Activated CD4-positive, alpha-beta T cell treated with anti-CD3 and anti-CD28 coated beads for 4 hours (primary cell): ENCODE measurements at places on chromosomes 2 and 18.

- no peak for DNase-seq
Observed at GRCh38 chr2:10873790-10874437, 37.8 kb upstream of the KCNF1 start.

GRCh38 chr2:42223067-42223854 is 54.1 kb downstream of the EML4 start:
- DNase-seq = no peak

- DNase-seq = no peak
Observed at GRCh38 chr2:120465012-120465700, 119.2 kb downstream of the INHBB start.

- DNase-seq = no peak
Observed at GRCh38 chr2:45273412-45274249, 264.4 kb upstream of the SIX2 start.

DNA sequence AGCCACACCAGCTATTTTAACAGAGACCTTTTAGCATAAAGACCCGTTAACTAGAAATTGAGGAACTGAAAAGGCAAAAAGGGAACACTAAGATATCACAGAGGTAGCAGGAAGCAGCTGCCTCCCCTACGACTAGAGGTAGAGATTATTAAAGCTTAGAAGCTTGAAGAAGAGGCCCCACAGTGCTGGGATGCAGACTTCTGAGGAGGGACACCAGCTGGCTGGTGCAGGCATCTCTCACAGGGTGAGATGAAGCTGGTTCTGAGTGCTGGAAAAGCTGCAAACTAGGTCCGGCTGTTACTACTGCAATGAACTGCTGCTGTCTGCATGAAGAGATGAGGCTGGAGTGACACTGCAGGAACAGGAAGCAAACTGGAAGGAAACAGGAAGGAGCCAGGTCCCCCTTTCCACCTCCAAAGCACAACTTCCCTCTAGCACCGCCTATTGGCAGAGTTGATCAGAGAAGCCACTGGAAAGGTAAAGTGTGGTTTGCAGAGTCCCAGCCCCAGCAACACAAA is 61.2 kb upstream of the MRPS9 start:
- no peak for DNase-seq

GRCh38 chr2:188695953-188696352 is 278.2 kb upstream of the COL3A1 start:
- no peak for DNase-seq

DNA sequence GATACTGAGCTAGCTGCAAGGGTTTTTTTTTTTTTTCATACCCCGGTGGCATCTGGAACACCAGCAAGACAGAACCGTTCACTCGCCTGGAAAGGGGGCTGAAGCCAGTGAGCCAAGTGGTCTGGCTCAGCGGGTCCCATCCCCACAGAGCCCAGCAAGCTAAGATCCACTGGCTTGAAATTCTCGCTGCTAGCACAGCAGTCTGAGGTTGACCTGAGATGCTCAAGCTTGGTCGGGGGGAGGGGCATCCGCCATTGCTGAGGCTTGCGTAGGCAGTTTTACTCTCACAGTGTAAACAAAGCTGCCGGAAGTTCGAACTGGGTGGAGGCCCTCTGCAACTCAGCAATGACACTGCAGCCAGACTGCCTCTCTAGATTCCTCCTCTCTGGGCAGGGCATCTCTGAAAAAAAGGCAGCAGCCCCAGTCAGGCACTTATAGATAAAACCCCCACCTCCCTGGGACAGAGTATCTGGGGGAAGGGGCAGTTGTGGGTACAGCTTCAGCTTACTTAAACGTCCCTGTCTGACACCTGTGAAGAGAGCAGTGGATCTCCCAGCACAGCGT is 5.1 kb upstream of the MIB1 start:
- DNase-seq = peak; percentile 33

GRCh38 chr18:48113691-48114090 is 183.2 kb upstream of the SMAD2 start:
- DNase-seq = no peak

DNA sequence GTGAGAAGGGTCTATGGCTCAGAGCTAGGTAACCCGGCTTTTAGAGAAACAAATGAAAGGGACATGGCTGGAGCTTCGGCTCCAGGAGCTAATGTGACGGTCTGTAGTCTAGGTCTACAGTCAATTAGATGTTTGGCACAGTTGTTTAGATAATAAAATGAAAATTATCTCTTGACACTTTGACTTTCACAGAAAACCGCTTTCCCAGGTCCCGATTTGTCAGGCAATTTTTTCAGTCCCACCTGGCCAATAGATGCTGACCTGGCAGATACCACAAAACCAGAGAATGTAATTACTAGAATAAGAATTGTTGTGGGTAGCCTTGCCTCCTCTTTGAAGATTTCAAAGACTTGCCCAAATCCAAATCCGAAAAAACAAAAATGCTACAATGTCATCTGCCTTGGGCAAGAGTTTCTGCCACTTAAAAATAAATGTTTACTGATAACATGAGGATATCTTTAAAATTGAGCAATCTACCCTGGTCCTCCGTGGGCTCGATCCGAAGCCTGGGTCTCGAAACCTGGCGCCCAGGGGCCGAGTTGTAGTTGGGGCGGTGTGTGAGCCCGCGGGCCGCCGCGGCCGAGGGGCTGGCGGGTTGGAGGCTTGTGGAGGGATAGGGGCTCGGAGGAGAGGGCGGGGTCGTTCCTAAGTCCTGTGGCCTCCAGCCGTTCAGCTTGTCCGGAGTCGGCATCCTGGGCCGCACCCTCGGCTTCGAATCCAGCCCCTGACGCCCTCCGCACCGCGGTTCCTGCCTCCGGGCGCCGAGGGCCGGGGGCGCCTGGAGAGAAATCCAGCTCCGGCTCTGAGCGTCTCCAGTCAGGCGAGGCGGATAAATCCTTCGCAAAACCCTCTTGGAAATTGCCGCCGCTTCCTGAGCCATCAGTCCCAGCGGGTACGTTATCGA is 2.3 kb downstream of the EMX1 start:
- DNase-seq = no peak

GRCh38 chr2:128359841-128360240 is 41.2 kb upstream of the HS6ST1 start:
- no peak for DNase-seq

DNA sequence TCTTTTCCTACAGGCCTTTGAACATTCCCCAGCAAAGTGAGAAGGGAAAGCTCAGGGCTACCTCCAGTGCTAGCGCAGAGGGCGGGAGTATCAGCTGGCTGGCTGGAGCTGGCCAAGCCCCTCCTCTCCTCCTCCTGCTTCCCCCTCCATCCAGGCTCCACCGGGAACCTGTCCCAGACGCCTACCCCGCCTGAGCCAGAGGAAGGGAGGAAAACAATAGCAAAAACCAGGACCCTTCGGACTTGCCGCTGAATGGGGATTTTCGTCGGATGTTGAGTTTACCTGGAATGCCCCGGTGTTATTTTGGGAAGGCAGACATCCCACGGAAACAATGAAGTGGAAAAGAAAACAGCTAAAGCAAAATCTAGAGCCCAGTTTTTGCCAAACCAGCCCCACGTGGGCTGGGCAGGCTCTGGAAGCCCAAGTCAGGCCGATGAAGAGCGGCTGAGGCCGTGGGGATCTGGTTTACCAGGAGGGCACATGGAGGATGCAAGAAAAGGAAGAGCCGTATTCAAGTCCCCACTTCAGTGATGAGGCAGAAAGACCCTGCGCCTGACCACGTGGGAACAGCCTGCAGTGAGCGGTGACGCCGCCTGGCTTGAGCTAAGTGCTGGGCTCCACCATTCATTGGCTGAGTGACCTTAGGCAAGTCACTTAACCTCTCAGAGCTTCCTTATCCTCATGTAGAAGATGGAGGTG is 100.4 kb upstream of the LCLAT1 start:
- no peak for DNase-seq

GRCh38 chr18:23560186-23560585 is 26.1 kb downstream of the NPC1 start:
- DNase-seq = no peak

- no peak for DNase-seq
Observed at GRCh38 chr2:163665817-163666216, 70.0 kb downstream of the FIGN start.

DNA sequence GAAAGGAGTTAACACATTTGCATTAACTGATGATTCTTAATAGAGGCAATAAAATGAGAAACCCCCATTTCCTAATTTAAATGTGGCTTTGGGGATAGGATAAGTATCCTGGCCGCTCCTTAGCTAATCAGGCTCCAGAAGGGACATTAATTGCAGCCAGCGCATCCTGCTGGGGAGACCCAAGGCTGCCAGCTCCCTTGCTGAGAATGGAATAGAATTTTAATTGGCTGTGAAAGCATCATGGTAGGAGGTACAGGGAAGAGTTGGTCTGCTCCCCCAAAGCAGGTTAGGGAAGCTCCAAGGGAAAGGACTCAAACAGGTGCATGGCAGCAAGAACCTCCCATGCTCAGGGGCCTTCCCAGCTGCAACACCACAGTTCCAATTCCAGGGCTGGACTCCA is 71.4 kb downstream of the MARCHF4 start:
- no peak for DNase-seq

- DNase-seq = no peak
Observed at GRCh38 chr2:189287982-189288521, 108.5 kb upstream of the COL5A2 start.

- DNase-seq = no peak
Observed at GRCh38 chr2:29307519-29307918, 192.3 kb downstream of the CLIP4 start.

DNA sequence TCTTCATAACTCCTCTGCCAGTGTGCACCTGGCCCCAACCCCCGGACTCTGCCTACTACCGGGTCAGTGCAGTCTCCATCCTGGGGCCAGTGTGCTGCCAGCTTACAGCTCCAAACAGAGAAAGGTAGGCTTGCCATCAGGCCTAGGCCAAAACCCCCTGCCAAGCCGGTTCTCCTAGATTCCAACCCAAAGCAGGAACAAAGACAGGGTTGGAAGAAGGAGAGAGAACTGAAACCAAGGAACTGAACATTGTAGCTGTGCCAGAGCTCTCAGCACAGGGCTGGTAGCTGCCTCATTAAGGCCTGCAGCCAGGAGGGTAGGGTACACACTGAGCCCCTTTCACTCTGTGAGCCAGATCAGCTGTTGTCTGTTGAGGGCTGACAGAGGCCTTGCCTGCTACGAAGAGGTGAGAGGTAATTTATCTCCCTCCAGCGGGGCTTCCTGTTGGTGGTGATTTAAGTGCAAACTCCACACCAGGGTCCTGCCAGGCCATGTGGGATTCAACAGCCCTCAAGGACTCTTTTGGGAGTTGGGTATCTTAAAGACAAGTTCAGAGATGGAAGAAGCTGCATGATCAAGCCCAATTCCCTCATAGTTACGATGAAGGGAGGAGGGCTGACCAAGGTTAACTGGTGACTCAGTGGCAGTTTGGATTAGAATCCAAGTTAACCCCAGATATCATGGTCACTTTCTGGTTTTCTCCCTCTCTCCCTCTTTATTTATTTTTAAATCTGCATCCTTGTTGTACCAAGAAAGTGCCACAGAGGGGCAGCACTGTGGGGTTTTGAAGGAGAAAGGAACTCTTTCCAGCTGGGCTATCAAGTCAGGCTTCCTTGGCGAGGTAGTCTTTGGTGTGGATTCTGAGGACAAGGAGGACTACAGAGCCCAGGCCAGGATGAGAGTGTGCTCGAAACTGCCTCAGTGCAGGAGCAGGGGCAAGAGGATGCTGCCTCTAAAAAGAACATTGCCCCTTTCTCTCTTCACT is 48.1 kb downstream of the CYRIA start:
- no peak for DNase-seq

GRCh38 chr18:27595113-27595838 is 410.2 kb upstream of the CHST9 start:
- DNase-seq = no peak

- DNase-seq = no peak
Observed at GRCh38 chr2:131724019-131724418, 196.3 kb downstream of the CCDC74A start.

DNA sequence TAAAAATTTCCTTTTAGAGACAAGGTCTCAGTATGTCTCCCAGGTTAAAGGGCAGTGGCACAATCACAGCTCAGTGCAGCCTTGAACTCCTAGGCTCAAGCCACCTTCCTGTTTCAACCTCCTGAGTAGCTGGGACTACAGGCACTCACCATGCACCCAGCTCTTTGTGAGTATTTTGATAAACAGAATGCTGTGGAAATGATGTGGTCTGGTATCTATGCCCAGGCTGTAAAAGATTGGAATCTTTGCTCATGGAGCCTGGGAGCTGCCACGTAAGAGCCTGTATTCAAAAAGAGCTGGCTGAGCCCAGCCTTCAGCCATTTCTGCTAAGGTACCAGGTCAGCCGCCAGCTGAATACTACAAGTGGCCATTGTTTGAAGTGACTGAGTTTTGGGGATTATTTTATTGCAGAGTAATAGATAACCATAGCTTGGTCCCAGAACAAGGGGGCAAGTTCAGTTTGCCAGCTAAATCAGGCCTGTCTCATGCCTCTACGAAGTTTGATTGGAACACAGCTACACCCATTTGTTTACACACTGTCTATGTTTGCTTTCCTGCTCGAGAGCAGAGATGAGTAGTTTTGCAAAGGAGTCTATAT is 21.3 kb upstream of the ARL5A start:
- DNase-seq = no peak

DNA sequence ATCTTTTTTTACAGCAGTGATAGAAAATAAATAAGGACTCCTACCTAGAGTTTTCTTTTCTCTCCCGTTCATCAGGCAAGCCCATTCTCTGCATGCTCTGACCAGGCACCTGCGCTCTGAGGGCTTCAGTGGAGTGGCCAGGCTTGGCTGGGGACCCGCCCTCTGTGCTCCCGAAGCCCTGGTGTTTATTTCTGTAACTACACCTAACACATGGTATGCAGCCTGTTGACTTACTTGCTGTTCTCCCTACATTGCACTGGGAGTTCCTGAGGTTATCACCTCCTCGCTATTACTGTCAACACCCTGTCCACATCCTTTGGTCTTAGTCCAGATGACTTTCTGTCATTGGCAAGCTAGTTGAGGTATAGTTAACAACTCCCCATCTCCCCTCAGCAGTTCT is 317.7 kb downstream of the LPIN1 start:
- DNase-seq = no peak

DNA sequence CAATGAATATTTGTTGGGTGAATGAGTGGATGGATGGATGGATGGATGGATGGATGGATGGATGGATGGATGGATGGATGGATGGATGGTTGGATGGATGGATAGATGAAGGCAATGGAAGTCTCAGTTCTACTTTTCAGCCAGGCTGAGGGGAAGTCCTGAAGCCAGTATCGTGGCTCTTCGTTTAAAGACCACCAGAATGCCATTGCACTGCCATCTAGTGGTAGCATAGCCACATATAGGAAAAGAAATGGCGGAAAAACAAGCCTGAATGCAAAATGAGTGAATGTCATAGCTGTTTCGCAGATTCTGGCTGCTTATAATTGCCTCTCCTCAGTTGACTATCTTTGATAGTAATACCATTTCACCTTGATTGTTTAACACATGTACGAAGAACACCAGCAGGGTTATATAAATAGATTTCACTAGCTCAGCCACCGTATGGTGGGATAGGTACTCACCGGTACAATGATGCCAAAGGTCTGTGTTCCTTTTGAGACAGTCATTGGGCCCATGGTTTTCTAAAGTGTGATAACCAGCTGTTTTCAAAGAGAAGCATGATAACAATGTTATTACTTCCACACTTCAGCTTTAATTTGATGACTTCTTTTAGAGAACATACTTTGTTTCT is 62.3 kb upstream of the GREB1L start:
- DNase-seq = peak; percentile 29

GRCh38 chr2:148674063-148675020 is 29.8 kb downstream of the EPC2 start:
- DNase-seq = peak; percentile 50
